Umbilical cord (tissue), 2 donors: ENCODE measurements at places on chromosomes 12 and 14. TPM values are rescaled to one million over a fixed set of nuclear protein-coding genes. Genes with fewer than 3 reads are reported as not detected.
A peak's percentile ranks its signal among the peaks of the same experiment; 100 is the strongest.

Gene TROAP
- total RNA-seq, result 6.3 TPM

- DNase-seq, result no peak
These were observed 99.2 kb downstream of the SLC5A8 start for GRCh38 chr12:101110866-101111265.

DNA sequence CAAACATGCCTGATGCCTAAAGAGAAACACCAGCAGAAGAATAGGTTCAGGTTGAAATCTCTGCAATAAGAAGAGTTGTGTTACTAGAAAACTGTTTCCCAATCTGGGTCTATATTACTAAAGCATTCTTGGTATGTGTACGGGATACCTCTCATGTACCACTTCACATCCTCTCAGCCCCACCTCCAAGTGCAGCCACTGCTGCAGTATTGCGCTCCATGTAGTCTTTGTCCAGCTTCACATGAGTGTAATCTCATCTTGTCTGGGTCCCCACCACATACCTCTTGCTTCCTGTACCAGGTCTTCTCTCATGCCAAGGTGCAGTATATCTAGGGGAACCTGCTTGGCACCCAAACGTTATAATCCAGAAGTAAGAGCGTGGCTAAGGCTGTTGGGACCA, 187.5 kb upstream of the EEA1 start:
- no peak for DNase-seq

- no peak for DNase-seq
These were observed 15.0 kb upstream of the KCNMB4 start for GRCh38 chr12:70351076-70351475.

Gene LYZ
- total RNA-seq, result 16.4 TPM

Gene SLCO1C1
- total RNA-seq, result 1.4 TPM

DNA sequence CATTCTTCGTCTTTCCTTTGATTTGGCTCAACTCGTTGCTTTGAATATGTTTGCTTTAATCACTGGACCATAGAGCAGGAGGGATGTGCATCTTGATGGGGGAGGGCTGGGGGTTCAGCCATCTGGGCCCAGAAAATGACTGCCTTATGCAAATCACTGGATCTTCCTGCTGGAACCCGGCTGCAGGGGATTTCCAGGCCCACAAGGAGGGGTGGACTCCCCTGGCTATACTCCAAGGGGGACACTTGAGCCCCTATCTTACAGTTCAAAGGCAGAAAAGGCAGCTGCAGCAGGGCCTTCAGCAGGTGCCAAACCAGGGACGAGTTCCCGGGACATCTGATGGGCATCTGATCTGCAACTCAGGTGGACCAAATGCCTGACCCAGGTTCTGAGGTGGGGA, 122.5 kb downstream of the DICER1 start:
- no peak for DNase-seq

Gene SLC6A15
- 13.7 TPM for total RNA-seq

DNA sequence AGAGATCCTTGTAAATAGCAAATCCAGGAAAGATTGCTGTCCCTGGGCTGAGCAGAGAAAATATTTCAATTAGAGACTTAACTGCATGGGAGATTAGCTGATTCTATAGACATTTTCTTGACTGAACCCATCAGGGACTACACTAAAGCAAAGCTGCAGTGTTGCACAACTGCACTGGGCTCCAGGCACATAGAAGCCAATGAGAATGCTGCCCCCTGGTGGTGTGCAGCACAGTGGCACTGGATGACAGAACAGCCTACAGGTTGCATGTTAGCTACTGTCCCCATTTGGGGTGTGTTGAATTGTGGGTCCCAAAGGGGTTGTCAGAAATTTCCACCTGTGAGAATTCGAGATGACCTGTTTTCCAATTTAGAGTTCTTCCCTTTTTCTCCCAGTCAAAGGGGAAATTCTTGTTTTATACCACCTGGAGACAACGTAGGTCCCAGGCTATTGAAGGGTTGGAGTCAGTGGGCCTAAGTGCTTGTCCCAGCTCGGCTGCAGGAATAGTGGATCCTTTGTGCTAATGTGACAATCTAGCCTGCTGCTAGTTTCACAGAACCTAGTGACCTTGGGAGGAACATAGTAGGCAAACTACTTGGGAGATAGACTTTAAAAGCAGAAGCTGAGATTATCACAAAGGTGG, 114.7 kb downstream of the SLC8A3 start:
- DNase-seq, result peak; percentile 28

- no peak for DNase-seq
These were observed 4.3 kb downstream of the PAX9 start for GRCh38 chr14:36665887-36666415.

DNA sequence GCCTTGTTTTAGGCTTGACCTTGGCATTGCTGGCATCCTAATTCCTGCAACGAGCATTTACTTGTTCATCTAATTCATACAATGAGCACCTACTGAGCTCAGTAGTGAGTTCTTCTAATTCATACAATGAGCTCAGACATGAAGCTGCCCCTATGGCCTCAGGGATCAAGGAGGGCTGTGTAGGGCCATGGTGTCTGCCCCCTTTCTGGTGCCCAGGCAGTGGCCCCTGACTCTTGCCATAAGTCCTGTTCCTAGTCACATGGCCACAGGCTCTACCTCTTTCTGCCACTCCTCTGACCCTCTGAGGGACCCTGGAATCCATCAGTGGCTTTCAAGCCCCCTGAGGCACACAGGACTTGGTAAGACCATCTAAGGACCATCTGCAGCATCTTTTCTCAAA, 148.8 kb downstream of the ZFP36L1 start:
- no peak for DNase-seq

Gene CEP83
- 30.3 TPM for total RNA-seq

Gene SUPT16H
- 59.2 TPM for total RNA-seq

Gene OR11H6
- total RNA-seq, result 1.2 TPM
